ENCODE measurements at places on chromosomes 7 and 10. TPM values are rescaled to one million over a fixed set of nuclear protein-coding genes. Genes with fewer than 3 reads are reported as not detected.
A peak's percentile ranks its signal among the peaks of the same experiment; 100 is the strongest.

The LEP gene
- total RNA-seq: 1.8 TPM

The TLX1 gene
- 0.52 TPM for total RNA-seq

The C10orf95 gene
- 4.2 TPM for total RNA-seq

The NKX2-3 gene
- total RNA-seq: 2.9 TPM

The ANKMY2 gene
- total RNA-seq: 8.6 TPM

The FOXI2 gene
- total RNA-seq: not detected

The KCNH2 gene
- total RNA-seq: 3.6 TPM

The TMEM243 gene
- total RNA-seq: 43.8 TPM

The WDFY4 gene
- 2.3 TPM for total RNA-seq

DNA sequence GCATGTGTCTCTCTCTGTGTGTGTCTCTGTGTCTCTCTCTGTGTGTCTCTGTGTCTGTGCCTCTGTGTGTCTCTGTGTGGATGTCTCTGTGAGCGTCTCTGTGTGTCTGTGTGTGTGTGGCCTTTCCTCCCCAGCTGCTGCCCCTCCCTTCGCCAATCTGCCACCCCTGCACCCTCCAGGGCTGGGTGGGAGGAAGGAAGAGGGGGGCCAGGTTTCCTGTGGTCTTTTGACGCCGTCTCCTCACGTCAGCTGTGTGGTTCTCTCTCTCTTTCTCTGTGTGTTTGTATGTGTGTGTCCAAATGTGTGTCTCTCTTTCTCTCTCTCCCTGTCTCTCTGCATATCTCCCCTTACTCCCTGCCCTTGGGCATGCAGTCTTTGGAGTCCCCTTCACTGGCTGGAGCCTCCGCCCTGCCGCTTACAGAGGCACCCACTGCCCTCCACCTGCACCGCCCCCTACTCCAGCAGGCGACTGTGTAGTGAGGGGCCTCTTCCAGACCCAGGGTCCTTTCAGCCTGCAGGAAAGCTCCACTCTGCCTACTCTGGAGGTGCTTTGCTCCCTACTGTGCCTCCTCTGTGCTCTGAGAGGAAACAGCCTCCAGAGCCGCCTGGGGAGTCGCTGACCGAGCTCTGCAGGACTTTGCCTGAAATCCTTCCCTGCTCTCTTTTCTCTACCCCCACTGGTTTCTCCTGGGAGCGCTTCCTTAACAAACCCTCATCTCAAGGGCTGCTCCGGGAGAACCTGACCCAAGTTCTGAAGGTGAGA lies 44.2 kb upstream of the C10orf71 start:
- H3K27me3 ChIP-seq: no peaks in the 10 kb centered on the region
- no peak overlapping the region for H3K4me3 ChIP-seq
- H3K4me1 ChIP-seq: no peaks in the 10 kb centered on the region
- H3K27ac ChIP-seq: no peak overlapping the region

- H3K36me3 ChIP-seq: no peaks in the 10 kb centered on the region
- H3K4me1 ChIP-seq: peaks cover 6% of the 10 kb centered on the region
- H3K27ac ChIP-seq: no peak overlapping the region
- no peaks in the 10 kb centered on the region for H3K27me3 ChIP-seq
- H3K4me3 ChIP-seq: no peak overlapping the region
Observed at GRCh38 chr7:142500366-142500765, 242.5 kb upstream of the PRSS58 start.

GRCh38 chr7:77684030-77684429 lies 12.2 kb upstream of the RSBN1L start:
- no peak overlapping the region for H3K4me3 ChIP-seq
- H3K27me3 ChIP-seq: no peaks in the 10 kb centered on the region
- H3K27ac ChIP-seq: peak overlapping the region; percentile 30
- peaks cover 86% of the 10 kb centered on the region for H3K4me1 ChIP-seq
- H3K36me3 ChIP-seq: no peaks in the 10 kb centered on the region

DNA sequence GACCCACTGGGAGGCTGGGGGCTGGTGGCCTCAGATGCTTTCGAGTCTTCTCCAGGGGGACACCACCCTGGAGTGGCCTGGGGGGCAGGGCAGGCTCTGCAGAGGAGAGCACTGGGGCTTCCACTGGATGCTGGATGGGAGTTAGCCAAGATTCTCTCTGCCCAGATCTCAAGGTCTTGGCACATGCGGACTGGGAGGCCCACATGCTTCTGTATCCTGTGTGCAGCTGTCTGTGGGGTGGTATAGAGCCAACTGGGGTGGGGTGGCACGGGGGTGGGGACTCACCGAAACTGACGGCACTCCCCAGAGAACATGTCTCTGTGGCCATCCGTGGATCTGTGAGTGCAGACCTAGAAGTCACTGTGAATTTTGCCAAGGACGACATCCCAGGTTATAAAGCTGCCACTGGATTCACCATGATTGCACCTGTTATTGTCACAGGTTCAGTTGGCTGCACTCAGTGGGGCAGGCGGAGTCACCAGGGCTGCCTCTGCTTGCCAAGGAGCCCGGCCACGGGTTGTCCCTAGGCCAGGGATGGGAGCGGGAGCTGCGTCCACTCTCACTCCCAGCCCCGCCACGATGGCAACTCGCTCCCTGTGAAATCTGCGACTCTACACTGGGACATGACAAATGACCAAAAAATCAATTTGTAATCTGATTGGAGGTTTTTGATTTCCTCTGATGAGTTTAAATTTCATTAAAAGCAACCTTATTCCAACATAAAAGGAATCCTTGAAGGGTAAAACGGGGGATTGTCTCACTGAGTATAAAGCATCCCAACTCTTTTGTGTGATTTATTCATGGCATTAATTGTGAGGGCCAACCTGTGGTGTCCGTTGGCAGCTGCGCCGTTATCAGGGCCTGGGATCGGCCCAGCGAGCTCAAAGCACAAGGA lies 131.3 kb downstream of the EBF3 start:
- H3K4me1 ChIP-seq: no peaks in the 10 kb centered on the region
- no peak overlapping the region for H3K27ac ChIP-seq
- no peaks in the 10 kb centered on the region for H3K27me3 ChIP-seq

- H3K4me3 ChIP-seq: no peak overlapping the region
- no peaks in the 10 kb centered on the region for H3K36me3 ChIP-seq
- DNase-seq: no peak
- no peak overlapping the region for H3K27ac ChIP-seq
- H3K4me1 ChIP-seq: no peaks in the 10 kb centered on the region
Observed at GRCh38 chr10:17768957-17769356, 17.0 kb downstream of the TMEM236 start.

- no peaks in the 10 kb centered on the region for H3K27me3 ChIP-seq
- no peak overlapping the region for H3K4me3 ChIP-seq
- H3K4me1 ChIP-seq: peaks cover 29% of the 10 kb centered on the region
- H3K36me3 ChIP-seq: no peaks in the 10 kb centered on the region
- no peak overlapping the region for H3K27ac ChIP-seq
- no peak for DNase-seq
Observed at GRCh38 chr10:101233863-101234262, 4.6 kb upstream of the LBX1 start.

DNA sequence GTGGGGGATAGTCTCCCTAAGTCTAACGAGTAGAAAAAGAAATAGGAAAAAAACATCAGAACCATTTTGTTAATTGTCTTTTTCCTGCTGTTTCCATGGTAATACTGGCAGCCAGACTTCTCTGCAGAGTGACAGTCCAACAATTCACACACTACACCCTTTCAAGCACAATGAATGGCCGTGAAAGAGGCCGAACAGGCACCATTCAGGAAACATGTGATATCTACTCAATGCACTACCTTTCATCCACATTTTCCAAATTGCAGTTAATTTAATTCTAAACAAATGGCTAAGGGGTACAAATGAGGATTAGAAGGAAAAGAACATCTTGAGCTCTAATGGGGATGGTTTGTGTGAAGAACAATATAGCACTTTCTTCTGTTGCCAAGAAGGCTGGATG lies 358.5 kb upstream of the ANKRD30A start:
- no peaks in the 10 kb centered on the region for H3K4me1 ChIP-seq
- no peak overlapping the region for H3K27ac ChIP-seq
- H3K27me3 ChIP-seq: no peaks in the 10 kb centered on the region

- no peaks in the 10 kb centered on the region for H3K4me1 ChIP-seq
- H3K36me3 ChIP-seq: no peaks in the 10 kb centered on the region
- no peak overlapping the region for H3K27ac ChIP-seq
- no peaks in the 10 kb centered on the region for H3K27me3 ChIP-seq
Observed at GRCh38 chr10:3281941-3282673, 109.5 kb upstream of the PITRM1 start.

DNA sequence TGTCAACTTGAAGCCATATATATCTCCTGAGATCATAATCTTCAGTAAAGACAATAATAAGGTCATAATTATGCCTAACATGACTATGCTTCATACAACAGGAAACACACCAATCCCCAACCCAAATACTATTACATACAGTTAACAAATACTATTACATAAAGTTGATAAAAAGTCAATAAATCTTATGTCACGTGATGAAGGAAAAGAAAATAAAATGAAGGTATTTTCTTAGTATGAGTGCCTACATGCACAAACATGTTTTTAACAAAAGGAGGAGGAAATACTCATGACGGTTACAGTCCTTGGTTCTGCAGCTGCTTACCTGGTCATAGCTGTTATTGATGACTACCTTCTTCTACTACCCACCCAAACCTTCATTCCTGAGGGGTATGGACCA lies 810.7 kb downstream of the PHTF2 start:
- H3K36me3 ChIP-seq: no peaks in the 10 kb centered on the region
- H3K4me3 ChIP-seq: no peak overlapping the region
- no peak for DNase-seq
- H3K4me1 ChIP-seq: no peaks in the 10 kb centered on the region
- no peak overlapping the region for H3K27ac ChIP-seq
- H3K27me3 ChIP-seq: no peaks in the 10 kb centered on the region

- no peak overlapping the region for H3K27ac ChIP-seq
- no peaks in the 10 kb centered on the region for H3K4me1 ChIP-seq
- no peaks in the 10 kb centered on the region for H3K27me3 ChIP-seq
- H3K36me3 ChIP-seq: no peaks in the 10 kb centered on the region
Observed at GRCh38 chr7:81745637-81746036, 24.2 kb downstream of the HGF start.

Measured in body of pancreas (tissue), 4 donors.